ENCODE measurements at places on chromosomes 11 and 22.

DNA sequence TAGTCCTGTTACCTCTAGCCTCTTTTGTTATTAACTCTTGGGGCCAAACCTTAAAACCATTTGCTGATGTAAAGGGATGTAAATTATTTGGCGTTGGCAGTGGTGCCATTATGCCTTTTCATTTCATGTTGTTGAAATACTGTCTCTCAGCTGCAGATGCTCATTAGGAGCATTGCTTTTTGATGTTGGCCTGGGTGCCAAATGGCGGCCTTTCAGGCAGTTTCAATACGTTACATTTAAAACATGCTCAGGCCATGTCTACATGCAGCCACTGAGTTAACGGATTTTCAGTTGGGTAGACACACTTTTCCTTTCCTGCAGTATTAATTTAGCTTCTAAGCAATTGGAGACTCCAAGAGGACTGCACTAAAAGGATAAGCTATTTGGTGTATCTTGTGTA lies 5.3 kb downstream of the NCAM1 start:
- DNase-seq = no peak

DNA sequence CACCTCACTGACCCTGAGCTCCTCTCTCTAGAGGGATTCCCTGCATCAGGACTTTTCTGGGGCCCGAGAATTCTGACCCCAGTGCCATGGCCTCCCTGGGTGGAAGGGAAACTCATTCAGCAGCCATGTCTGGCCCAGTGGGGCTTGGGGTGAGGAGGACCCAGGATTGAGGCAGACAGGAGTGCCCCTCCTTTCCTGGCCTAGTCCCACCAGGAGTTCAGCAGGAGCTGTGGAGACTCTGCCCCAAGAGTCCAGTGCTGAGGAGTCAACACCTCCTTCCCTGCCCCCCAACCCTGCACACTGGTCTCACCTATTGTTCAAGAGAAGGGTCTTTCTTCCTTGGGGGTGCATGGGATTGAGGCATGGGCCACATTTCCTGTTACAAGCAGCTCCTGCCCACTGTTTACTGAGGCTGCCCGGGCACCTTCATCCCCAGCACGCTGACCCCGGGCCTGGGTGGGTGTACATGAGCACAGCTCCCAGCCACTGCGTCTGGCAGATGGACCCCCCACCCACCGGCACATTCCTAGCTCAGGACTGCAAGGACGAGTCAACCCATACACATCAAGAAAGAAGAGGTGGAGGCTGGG lies 33.9 kb downstream of the ALX4 start:
- DNase-seq = no peak

DNA sequence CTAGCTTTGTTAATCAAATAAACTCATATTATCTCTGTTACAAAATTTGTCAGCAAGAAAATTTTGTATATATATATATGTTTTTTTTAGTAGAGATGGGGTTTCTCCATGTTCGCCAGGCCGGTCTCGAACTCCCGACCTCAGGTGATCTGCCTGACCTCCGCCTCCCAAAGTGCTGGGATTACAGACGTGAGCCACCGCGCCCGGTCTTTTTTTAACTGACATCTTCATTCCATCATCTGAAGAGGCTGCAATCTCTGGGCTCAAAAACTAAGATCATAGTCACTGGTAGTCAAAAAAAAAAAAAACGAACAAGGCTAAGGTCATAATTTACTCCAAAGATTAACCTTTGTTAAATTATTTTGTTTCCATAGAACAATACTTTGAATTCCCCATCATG lies 5.3 kb upstream of the KLHDC7B start:
- DNase-seq = no peak

GRCh38 chr22:44971651-44972362 lies 38.0 kb downstream of the PHF21B start:
- no peak for DNase-seq

DNA sequence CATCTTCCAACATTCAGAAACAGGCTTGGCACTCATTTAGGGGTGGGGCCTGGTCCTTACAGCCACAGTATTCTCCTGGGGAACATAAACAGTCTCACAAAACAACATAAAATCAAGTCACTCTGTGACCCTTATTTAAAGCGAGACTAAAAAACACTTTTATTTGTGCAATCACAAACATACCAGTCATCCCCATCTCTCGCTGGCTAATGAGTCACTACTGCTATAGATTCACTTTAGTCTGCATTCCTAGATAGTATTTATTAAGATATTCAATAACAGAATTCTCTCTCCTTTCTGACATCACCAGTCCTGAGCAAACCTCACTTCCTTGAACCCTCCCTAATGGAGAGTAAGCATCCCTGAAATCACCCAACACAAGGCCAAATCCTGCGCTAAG lies 68.0 kb downstream of the ZBTB44 start:
- DNase-seq = no peak

- no peak for DNase-seq
These were observed 125.7 kb downstream of the TENM4 start for GRCh38 chr11:79314906-79315689.

- DNase-seq = no peak
These were observed 135.4 kb downstream of the METTL15 start for GRCh38 chr11:28243581-28243980.

GRCh38 chr22:31173386-31174145 lies 13.6 kb downstream of the RNF185 start:
- DNase-seq = no peak

GRCh38 chr11:91326280-91326679 lies 898.3 kb upstream of the FAT3 start:
- no peak for DNase-seq

DNA sequence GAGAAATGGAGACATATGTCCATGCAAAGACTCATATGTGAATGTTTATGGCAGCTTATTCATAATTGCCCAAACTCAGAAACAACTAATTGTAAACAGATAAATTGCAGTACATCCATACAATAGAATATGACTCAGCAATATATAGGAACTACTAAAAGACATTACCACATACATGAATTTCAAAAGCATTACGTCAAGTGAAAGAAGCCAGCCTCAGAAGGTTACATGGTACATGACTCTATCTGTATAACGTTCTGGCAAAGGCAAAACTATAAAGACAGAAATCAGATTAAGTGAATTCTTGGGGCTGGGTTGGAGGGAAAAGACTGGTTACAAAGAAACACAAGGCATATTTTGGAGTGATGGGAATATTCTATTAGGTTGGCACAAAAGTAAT lies 7.2 kb downstream of the KCTD21 start:
- no peak for DNase-seq

GRCh38 chr22:39434243-39434653 lies 22.6 kb upstream of the MGAT3 start:
- no peak for DNase-seq

All from NCI-H774 (cell line).